ENCODE measurements at places on chromosomes 3 and 15.

DNA sequence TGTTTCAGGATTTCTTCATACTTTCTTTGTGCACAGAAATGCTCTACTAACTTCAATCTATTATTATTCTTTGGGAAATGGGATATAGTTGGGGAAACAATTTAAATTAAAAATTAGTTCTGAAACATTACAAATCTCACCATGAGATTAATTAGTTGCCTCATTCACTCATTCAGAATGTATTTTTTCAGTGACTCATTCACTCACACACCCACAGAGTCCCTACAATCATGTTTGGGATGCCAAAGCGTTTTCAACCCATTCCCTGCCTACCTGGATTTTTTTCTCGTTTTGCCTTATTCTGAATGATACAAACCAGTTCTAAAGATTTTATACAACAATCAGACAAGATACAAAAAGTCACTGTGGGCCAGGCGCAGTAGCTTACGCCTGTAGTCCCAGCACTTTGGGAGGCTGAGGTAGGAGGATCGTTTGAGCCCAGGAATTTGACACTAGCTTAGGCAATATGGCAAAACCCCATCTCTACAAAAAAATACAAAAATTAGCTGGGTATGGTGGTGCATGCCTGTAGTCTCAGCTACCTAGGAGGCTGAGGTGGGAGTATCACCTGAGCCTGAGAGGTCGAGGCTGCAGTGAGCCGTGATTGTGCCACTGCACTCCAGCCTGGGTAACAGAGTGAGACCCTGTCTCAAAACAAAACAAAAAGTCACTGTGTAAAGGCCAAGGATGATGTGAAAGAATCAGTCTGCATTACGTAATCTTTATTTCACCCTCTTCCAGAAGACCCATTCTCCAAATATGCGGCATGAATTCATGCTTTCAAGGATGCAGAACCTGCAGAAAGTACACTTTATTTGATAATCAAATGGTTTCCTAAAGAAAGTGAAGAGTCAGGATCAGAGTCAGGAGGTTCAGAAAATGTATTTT lies 34.8 kb upstream of the ARHGEF3 start:
- DNase-seq = no peak

GRCh38 chr15:90489514-90489913 lies 40.2 kb upstream of the CRTC3 start:
- DNase-seq = no peak

DNA sequence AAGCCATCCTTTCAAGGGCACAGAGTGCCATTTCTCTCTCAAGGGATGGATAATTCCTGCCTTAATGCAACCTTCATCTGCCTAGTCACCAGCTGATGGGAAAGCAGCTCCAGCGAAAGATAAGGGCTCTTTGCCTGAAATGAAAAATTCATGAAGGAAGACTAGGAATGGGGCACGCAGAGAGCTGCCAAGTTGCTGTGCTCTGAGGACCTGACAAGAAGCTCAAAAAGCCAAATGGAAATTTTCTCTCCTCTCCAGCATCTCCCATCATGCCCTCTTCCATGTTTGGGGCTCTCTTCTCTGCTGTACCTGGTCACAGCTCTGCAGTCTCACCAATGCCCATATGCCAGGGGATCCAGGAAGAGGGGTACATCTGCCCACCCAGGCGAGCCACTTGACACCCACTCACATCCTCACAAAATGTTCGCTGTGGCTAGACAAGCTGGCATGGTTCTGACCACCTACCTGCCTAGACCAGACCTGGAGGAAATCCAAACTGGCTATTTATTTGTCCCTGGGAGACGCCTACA lies 29.3 kb upstream of the ABHD2 start:
- no peak for DNase-seq

GRCh38 chr15:66609876-66610275 lies 44.1 kb upstream of the LCTL start:
- no peak for DNase-seq

DNA sequence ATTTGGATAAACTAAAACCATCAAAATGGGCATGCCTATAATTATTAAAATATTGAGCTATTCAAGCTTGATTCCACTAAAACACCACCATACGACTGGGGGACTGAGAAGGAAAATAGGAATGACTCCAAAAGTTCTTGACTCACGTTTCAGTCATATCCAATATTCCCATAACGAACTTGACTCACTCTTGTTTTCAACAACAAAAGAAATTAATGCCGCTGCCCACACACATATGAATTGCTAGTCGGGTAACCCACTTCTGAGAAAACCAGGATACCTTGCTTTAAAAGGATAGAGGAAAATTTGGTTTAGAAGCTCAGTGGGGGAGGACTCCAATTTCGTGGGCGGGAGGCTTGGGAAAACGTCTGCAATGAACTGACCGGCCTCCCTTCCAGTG lies 5.2 kb downstream of the HTR3C start:
- peak; percentile 9 for DNase-seq

DNA sequence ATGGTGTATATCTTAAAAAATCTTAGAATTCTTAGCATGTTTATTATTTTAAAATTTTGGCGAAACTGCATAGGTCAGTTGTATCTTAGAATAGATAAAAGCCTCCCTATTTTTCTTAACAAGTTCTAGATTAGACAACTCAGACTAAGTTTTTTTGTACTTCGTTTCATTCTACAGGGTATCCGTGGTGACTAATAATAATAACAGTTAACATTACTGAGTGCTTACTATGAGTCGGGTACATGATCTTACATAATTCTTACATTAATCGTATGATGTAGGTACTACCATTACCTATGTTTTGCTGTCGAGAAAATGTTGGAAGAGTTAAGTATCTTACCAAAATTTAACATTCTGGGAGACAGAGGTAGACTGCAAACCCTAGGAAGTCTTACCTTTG lies 60.7 kb downstream of the UBE2E2 start:
- peak; percentile 66 for DNase-seq

- DNase-seq = no peak
Observed at GRCh38 chr3:195718477-195718984, 2.2 kb upstream of the MUC20 start.

DNA sequence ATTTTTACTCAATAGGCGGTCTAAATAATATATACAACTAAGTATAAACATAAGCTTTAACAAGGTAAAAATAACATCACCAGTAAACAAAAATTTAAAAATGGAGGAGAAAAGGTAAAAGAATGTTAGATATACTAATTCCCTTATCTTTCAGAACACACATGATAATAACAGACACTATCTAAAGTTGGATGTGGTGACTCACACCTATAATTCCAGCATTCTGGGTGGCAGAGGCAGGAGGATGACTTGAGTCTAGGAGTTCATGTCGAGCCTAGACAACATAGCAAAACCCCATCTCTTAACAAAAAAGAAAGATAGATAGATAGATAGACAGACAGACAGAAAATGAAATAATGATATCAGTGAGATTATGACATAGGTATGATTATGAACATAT lies 85.1 kb downstream of the STAG1 start:
- DNase-seq = no peak

- DNase-seq = no peak
Observed at GRCh38 chr3:95265129-95265528, 1202.3 kb downstream of the NSUN3 start.

GRCh38 chr3:188385295-188385694 lies 231.3 kb downstream of the LPP start:
- no peak for DNase-seq

DNA sequence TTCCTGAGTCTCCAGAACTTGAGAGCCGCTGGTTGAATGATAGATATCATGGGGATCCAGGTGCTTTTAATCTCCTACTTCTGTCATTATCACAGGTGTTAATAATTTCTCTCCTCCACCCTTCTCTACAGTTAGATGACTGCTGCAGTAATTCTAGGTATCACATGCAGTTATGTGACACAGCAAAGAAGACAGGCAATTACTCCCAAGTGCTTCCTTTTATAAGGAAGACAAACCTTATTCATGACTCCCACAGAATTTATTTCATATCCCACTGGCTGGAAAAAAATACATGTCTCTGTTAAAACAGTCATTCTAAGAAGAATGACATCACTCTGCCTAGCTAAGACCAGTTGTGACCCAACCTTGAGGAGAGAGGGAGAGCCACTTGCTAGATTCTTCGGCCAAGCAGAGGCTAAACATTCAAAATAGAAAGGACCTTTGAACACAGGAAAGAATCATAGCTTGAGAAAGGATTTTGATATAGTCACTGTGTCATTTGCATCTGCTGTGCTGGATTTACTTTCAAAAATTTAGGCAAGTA lies 500.6 kb downstream of the SI start:
- DNase-seq = no peak

DNA sequence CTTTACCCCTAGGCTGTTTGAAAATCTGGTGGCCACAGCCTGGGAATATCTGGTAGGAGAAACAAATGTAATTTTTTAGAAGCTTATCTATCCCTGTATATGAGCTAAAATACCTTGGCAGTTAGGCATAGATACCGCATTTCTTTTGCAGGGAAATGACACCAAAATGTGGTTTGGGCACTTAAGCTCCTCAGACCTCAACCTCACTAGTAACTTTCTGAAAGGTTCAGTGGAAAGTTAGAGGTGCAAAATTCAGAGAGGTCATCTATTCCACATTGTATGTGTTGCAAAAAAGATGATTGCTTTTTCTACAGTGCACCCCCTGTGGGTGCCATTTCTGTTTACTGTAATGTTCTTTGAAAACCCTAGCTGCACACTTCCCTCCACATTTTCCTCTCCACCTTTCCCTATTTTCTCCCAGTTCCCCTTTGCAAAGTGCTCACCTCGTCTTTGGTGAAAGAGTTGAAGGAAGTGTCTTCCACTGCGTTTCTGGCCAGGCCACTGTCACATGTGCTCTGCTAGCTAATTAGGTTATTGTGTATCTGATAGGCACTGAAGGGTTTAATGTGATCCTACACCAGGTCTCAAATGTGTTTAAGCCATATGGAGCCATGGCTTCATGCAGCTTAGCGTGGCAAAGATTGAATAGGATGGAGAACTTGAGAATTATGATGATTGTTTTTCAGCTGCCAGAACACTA lies 1.3 kb downstream of the SACM1L start:
- no peak for DNase-seq

DNA sequence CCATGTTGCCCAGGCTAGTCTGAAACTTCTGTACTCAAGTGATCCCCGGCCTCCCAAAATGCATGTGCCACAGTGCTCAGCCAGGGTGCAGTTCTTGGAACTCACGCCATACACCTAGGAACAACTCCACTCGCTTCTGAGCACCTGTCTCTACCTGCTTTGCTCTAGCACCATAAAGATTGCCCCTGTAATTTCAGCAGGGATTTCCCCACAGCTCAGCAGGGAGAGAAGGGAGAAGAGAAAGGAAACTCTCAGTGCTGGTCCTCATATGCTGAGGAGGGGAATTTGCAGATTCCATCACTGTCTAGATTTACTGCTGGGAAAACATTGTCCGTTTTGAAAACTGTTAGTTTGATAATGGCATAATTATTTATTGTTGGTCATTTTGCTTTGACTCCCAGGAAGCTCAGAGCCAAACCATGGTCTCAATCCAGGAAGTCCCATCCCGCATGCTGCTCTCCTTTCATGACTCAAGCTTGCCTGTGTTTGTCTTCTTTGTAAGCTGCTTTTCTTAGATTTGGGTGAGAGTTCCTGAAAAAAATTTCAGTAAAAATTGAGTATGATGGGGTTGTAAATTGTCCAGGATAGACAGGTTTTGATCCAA lies 24.2 kb downstream of the TRIM71 start:
- DNase-seq = no peak

- DNase-seq = no peak
Observed at GRCh38 chr15:99403597-99403996, 152.3 kb downstream of the LRRC28 start.

DNA sequence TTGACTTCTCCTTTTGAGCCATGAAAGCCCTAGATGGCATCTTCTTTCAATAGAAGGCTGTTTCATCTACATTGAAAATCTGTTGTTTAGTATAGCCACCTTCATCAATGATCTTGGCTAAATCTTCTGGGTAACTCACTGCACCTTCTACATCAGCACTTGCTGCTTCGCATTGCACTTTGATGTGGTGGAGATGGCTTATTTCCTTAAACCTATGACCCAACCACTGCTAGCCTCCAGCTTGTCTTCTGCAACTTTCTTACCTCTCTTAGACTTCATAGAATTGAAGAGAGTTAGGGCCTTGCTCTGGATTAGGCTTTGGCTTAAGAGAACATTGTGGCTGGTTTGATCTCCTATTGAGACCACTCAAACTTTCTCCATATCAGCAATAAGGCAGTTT lies 189.8 kb downstream of the PLCL2 start:
- no peak for DNase-seq

DNA sequence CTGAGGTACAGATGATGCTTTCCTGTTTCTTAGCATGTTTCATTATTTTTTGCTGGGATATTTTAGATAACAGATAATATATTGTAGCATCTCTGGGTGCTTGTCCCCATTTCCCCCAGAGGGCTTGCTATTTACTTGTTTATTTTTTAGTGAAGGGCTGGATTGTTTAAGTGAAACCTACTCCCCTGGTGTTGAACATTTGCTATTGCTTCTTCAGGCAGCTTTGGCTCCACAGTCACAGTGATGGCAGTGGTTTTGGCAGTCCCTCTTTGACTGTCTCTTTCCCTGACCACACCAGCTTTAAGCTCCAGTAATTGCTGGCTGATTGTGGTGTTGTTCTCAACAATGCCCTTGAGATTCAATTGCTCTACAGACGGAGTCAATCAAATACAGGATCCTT lies 128.9 kb downstream of the KLF13 start:
- no peak for DNase-seq

GRCh38 chr15:93466380-93466779 lies 377.4 kb upstream of the RGMA start:
- DNase-seq = no peak

- no peak for DNase-seq
Observed at GRCh38 chr3:111700054-111700453, 104.9 kb upstream of the ZBED2 start.

GRCh38 chr3:104779324-104779723 lies 587.4 kb upstream of the ALCAM start:
- no peak for DNase-seq

Data from fibroblast of skin of scalp (primary cell).